ENCODE measurements at places on chromosomes 13 and 19.

GRCh38 chr19:50327461-50328223, 1.5 kb downstream of the KCNC3 start:
- no peak for DNase-seq

DNA sequence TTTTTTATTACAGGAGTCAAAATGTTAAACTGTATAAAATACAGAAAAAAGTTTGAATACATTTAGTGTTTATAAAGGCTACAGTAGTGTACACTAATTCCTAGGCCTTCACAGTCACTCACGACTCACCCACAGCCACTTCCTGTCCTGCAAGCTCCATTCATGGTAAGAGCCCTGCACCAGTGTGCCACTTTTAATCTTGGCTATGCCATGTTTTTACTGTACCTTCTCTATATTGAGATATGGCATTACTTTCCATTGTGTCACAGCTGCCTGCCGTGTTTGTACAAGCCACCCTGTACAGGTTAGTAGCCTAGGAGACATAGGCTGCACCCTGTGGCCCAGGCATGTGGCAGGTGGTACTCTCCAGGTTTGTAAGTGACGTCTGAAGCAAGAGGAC, 32.1 kb downstream of the C1QTNF9 start:
- DNase-seq = no peak

DNA sequence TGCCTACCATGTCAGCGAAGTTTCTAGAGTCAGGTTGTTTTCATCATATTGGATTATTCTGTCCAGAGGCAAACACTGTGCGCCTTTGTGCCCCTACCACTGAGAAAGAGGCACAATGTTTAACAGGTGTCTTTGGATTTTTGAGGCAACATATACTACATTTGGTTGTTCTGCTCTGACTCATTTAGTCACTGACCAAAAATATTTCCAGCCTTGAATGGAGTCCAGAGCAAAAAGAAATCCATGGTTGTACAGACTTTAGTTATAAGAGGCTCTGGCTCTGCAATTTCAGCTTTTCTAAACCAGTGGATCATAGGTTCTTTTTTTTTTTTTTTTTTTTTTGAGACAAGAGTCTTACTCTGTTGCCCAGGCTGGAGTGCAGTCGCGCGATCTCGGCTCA, 35.7 kb downstream of the LACC1 start:
- DNase-seq = no peak

DNA sequence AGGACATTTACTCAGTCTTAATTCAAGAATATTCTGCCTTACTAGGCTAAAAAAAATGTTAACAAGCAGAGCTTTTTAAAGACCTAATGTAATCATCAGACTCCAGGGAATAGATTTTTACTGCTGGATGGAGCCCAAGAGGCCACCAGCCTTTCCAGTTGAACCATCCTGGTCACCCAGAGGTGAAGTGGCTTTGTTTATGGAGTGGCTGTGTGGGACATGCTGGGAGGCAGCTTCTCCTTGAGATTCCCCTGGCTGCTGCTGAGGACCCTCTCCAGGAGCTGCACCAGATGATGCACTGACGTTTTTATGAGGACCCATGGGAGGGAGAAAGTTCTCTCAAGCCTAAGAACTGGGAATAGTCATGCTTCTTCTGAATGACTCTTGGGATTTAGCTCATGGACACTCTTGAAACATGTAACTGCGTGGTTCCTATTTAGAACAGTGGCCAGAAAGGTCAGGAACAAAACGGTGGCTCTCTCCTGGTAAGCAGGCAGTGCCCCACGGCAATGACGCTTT, 205.9 kb upstream of the MIR17HG start:
- DNase-seq = no peak

- no peak for DNase-seq
These were observed 15.5 kb downstream of the KASH5 start for GRCh38 chr19:49403404-49404187.

DNA sequence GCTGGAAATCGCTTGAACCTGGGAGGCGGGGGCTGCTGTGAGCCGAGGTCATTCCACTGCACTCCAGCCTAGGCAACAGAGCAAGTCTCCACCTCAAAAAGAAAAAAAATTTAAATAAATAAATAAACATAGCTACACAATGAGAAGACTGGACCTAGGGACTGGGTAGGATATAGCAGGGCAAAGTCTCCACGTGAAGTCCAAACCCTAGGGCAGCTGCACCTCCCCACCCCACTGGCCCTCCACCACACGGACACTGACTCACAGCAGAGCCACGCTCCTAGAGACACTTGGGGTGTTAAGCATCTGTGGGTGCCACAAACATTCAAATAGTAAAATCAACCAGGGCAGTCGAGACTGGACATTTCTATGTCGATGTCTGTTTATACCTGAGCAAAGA, 7.1 kb downstream of the LATS2 start:
- DNase-seq = no peak

DNA sequence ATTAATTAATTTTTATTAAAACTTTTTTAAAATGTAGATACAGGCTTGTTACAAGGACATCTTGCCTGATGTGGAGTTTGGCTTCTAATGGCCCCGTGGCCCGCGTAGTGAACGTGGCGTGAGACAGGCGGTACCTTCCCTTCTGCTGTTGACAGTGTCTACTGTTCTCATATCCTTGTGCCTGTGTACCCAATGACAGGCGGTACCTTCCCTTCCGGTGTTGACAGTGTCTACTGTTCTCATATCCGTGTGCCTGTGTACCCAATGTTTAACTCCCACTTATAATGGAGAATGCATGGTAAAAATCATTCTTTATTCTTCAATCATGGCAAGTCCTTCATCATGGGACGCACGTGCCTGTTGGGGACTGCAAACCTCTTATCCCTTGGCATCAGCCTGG, 79.1 kb upstream of the ZNF835 start:
- no peak for DNase-seq

- DNase-seq = no peak
These were observed 20.3 kb downstream of the SPATA13 start for GRCh38 chr13:24180750-24181377.

- peak; percentile 97 for DNase-seq
These were observed 176.1 kb downstream of the TM9SF2 start for GRCh38 chr13:99677116-99677951.

GRCh38 chr13:102940143-102940542, 94.3 kb downstream of the ERCC5 start:
- no peak for DNase-seq
